ENCODE measurements at places on chromosomes 2 and 18.
A peak's percentile ranks its signal among the peaks of the same experiment; 100 is the strongest.

GRCh38 chr2:9629222-9630116 is 1.3 kb downstream of the YWHAQ start:
- peak; percentile 24 for DNase-seq

DNA sequence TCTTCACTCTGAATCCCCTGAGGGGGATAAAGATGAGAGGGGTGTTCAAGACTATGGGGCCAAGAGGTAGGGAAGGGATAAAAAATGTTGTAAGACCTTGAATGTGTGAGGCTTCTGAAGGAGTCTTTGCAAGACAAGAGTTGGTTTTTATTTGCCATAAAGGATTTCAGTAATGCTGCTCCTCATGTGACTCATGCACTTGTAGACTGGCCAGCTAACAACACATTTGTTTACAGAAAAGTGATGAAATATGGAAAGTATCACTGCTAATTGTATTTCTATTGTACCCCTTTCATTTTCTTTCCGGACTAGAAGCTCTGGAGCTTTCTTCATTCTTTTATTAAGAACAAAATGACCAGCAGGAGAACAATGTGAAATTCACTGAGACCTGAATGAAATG is 782.1 kb downstream of the EPHA4 start:
- no peak for DNase-seq

GRCh38 chr2:197571627-197572271 is 55.9 kb downstream of the MOB4 start:
- DNase-seq: no peak

DNA sequence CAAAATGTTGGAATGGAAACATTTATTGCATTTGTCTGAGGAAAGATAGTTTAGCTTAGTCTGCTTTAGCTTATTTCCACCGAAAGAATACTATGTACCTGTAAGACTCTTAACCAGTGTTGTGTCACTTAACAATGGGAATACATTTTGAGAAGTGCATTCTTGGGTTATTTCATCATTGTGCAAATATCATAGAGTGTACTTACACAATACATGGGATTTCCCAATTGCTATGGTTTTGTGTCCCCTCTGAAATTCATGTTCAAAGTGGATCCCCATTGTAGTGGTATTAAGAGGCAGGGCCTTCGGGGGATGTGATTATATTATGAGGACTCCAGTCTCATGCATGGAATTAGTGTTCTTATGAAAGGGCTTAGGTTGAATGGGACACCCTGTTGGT is 249.4 kb upstream of the UBE2E3 start:
- DNase-seq: no peak

- no peak for DNase-seq
Observed at GRCh38 chr2:216292886-216293301, 79.4 kb downstream of the MARCHF4 start.

GRCh38 chr2:99652862-99653261 is 163.0 kb upstream of the REV1 start:
- no peak for DNase-seq

DNA sequence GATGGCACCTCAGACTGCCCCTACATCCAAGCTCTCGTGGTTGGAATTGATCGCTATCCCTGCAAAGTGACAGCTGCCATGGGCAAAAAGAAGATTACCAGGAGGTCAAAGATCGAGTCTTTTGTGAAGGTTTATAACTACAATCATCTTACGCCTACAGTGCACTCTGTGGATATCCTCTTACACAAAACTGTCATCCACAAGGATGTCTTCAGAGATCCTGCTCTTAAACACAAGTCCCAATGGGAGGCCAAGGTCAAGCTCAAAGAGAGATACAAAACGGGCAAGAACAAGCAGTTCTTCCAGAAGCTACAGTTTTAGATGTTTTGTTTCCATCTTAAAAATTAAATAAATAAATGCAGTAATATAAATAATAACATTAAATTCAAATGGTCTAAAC is 45.4 kb downstream of the INO80D start:
- no peak for DNase-seq
